Adrenal gland (tissue), 19 donors: ENCODE measurements at places on chromosomes 1 and 21.
A peak's percentile ranks its signal among the peaks of the same experiment; 100 is the strongest.

DNA sequence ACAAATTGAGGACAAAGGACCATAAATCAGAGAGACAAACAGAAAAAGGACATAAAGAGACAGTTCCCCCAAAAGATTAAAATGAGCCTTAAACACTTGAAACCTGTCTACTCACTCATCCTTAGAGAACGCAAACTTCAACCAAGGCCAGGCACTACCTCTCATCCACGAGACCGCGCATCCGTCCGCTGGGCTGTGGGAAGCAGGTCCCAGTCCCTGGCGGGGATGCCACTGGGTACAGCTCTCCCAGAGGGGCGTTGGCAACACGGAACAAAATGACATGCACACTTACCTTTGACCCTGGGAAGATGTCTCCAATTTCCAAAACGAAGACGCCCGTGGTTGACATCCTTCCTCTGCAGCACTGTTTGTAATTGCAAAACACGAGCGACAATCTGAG, 16.5 kb upstream of the ADARB1 start:
- no peak for DNase-seq

GRCh38 chr1:9797049-9797448, 26.7 kb downstream of the CLSTN1 start:
- peak; percentile 6 for DNase-seq

DNA sequence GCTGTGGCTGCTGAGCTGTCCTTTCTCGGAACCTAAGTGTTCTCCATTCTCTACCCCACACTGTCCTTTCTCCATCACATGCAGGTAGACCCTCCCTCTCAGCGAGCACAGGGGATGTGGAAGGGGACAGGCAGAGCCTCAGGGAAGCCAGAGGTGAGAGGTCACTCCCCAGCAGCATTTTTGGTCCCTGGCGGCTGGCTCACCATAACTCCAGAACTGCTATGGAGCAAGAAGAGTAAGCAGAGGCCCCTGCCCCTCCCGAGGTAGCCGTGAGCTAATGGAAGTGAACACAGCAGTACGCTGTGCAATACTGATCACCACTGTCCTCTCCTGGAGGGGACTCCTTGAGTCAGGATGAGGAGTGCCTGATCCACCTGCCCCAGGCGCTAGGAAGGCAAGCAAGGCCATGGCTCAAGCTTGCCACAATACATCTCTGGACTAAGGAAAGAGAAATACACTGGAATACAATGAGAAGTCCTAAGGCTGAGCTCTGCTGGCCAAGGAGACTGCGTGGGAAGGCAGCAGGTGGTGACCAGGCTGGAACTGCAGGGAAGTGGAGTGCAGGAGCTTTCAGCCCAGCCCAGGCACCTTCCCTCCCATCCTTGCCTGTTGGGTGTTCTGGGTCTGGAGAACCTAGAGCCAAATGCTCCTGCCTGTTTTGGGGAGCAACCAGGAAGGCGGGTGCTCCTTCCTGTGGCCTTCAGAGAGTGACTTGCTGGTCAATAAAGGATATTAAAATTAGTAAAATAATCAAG, 96.2 kb downstream of the LAMC2 start:
- DNase-seq = no peak

GRCh38 chr1:31904339-31905092, 33.7 kb downstream of the PTP4A2 start:
- DNase-seq = no peak

GRCh38 chr21:35451276-35451675, 402.2 kb upstream of the RUNX1 start:
- DNase-seq = no peak

DNA sequence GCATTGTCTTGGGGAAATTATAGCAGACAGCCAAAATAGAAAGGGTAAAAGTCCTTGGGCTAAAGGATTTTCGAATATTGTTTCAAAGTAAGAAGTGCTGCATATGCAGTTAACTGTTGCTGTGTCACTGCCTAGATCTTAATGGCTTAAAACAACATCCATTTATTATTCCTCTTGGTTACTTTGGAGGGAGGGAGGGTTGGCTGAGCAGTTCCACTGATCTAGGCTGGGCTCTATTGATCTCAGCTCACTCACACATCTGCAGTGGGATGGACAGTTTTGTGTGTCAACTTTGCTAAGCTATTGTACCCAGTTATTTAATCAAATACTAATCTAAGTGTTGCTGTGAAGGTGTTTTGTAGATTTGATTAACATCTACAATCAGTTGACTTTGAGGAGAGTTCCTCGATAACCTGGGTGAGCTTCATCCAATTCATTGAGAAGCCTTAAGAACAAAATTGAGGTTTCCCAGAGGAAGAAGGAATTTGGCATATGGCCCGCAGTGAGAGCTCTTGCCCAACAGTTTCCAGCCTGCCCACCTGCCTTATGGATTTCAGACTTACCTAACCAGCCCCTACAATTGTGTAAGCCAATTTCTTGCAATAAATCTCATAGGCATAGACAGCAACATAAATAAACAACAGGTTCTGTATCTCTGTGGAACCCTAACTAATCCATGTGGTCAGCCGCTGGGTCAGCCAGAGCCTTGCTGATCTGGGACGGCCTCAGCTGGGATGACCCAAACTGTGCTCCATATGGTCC, 187.3 kb downstream of the AK5 start:
- DNase-seq = no peak

GRCh38 chr1:63967901-63968300, 194.1 kb downstream of the ROR1 start:
- DNase-seq = no peak

GRCh38 chr1:223710179-223711133, 1.9 kb upstream of the CAPN2 start:
- no peak for DNase-seq

GRCh38 chr21:16514316-16514715, 784.5 kb downstream of the USP25 start:
- DNase-seq = no peak

DNA sequence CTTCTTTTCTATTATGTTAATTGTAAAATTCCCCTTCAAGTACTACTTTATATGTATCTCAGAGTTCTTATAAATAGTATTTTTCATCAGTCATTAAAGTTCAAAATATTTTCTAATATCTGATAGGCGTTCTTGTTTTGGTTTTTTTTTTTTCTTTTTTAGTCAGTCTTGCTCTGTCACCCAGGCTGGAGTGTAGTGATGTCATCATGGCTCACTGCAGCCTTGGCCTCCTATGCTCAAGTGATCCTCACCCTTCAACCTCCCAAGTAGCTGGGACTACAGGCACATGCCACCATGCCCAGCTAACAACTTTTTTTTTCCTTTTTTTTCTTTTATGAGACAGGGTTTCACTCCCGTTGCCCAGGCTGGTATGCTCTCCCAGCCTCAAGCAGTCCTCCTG, 27.3 kb downstream of the AGMAT start:
- DNase-seq = no peak

GRCh38 chr1:25647106-25647505, 30.5 kb downstream of the MAN1C1 start:
- no peak for DNase-seq

- DNase-seq = no peak
These were observed 8.9 kb upstream of the TAS1R2 start for GRCh38 chr1:18868354-18868753.

DNA sequence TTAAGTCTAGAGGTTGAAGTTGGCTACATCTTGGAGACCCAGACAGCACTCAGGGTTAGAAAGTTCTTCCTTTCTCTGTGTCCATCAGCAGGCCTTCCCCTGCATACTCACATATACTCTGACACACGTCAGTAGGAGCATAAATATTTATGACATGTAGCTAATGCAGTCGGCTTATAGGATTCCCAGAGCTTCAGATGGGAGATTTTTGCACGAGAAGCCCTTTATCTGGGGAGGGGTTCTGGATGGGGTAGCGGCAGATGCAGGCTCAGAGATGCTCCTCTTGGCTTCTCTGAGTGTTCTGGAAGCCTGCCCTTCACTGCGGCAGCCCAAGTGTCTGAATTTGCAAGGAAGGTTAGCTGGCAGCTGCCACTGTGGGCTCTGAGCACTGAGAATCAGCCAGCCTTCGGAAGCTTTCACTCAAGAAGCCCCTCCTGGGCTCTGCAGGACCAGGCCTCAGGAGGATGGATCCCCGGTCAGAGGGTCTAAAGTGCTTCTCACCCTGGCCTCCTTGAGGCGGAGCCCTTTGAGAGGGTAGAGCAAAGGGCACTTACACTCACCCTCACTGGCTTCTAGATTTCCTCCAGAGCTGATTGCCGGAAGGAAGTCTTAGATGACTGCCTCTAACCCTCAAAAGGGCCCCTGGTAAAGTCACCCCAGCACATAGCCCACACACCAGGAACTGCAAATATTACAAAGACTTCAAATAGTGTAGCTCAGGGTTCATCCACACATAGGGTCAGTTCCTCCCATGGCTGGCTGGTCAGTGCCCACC, 68.1 kb upstream of the NFASC start:
- no peak for DNase-seq

DNA sequence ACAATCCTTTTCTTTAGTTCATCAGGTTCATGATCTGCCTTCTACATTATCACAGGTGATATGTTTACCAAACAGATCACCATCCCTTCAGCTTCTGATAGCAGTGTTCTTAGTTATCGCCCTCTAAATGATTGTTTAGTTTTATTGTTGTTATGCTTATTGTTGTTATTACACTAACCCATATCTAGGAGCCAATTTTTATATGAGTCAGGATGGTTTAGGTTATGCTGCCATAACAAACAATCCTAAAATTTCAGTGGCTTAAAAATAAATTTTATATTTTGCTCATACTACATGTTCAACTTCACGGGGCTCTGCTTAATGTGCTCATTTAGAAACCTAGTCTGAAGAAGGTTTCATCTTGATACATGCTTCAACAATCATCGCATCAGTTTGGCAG, 4.4 kb upstream of the JUN start:
- DNase-seq = no peak

- peak; percentile 42 for DNase-seq
These were observed 43.9 kb upstream of the LYST start for GRCh38 chr1:235910357-235911299.

- no peak for DNase-seq
These were observed 129.0 kb downstream of the SYF2 start for GRCh38 chr1:25103164-25103795.

GRCh38 chr1:28359592-28360239, 9.8 kb upstream of the PHACTR4 start:
- peak; percentile 67 for DNase-seq

DNA sequence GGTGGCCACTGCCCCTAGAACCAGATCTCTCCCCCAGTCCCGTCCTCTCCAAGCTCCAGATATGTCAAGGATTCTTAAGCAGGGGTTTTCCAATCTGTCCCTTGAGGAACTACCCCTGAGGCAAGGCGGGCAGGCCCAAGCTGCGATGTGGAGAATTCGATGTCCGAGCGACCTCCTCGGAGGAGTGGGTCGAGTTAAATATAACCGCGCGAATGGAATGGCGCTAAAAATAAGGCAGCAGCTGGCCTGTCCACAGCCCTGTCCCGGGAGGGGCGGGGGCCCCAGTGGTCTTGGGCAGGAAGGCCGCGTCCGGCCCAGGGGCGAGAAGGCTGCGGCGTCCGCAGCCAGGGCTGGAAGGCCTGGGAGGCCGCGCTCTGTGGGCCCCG, 5.8 kb upstream of the FOXD3 start:
- DNase-seq = no peak

DNA sequence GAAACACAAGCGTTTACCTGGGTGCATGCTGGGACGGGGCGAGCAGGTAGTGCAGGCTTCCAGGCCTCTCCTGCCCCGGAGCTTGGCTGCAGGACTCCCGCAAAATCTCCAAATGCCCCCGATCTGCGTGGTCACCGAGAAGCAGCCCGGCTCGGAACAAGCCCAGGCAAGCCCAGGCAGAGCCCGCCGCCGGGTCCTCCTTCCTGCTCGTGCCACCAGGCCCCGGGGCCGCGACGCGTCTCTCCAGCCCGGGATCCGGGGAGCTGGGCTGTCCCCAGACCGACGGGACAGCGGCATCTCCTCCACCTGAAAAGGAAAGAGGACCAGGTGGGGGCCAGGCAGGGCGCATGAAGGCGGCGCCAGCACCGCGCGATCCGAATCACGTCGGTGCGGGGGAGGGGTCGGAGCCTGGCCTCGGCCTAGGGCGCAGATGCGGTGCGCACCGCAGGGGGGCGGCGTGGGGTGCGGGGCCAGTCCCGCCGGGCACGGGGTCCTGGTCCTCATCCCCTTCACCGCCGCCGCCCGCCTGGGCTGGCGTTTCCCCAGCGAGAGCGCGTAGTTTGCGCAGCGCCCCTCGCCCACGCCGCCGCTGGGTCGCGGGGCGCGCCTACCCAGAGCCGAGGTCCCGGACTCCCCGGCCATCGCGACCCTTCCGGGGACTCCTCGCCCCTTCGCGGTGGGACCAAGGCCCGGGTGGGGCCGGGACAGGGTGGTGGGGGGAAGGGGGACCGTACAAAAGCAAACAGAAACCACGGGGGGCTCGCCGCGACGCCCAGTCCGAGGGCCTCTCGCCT, 52.4 kb upstream of the H6PD start:
- DNase-seq = peak; percentile 54

DNA sequence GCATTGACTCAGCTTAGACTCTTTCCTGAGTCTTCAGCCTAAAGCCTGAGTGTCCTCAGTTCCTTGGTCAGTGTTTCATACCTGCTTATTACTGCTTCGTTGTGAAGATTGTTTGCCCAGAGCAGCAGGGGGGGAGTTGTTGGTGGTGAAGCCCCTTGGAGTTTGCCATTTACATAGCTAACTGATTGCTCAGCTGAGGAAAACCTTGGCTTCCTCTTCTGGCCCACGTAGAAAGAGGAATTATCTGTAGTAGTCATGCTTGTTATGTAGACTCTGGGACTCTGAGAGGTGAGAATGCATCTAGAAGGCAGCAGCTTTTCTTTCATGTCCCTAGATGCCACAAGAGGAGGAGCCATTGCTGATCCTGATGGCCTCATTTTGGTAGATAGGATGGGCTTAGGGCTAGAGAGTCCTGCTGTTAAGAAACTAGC, 125.9 kb downstream of the MAST2 start:
- DNase-seq = peak; percentile 34

GRCh38 chr1:171141688-171142415, 43.2 kb upstream of the FMO2 start:
- peak; percentile 70 for DNase-seq

DNA sequence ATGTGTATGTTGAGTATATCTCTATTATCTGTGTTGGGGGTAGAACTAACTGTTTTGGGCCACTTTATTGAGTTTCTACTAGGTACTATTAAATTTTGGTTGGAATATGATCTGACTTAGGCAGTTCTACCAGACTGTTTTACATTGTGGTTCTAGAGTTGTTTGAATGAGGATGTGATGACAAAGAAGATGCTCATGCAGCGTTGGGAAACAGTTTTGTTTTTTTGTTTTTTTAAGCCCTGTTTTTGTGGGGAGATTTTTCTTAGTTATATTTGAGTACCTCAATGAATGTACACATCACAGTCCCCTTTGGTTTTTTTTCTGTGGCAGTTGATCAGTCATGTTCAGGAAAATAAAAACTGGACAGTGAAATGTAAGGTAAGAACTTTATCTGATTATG, 40.1 kb downstream of the TMED5 start:
- DNase-seq = no peak

GRCh38 chr1:229474509-229474908, 33.6 kb downstream of the NUP133 start:
- no peak for DNase-seq

DNA sequence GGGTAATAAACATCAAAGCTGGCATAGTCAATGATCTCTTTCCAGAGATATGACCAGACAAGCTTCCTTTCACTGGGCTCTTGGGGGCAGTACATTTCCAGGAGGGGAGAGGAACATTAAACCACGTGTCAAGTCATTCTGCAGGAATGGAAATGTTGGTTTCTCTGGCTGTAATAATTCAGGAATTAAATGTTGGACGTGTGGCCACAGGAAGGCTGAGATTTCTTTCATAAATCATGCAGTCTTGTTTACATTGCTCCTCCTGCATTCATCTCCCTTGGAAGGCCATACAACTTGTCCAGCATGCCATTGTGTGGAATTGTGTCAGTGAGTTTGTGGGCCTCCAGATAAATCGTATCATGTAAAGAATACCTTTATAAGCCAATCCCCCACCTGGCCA, 259.2 kb downstream of the ADGRL2 start:
- DNase-seq = no peak

GRCh38 chr1:18253093-18253492, 145.5 kb downstream of the IGSF21 start:
- DNase-seq = no peak
